Tibial nerve (tissue), 4 donors: ENCODE measurements at places on chromosomes 6 and 20.

DNA sequence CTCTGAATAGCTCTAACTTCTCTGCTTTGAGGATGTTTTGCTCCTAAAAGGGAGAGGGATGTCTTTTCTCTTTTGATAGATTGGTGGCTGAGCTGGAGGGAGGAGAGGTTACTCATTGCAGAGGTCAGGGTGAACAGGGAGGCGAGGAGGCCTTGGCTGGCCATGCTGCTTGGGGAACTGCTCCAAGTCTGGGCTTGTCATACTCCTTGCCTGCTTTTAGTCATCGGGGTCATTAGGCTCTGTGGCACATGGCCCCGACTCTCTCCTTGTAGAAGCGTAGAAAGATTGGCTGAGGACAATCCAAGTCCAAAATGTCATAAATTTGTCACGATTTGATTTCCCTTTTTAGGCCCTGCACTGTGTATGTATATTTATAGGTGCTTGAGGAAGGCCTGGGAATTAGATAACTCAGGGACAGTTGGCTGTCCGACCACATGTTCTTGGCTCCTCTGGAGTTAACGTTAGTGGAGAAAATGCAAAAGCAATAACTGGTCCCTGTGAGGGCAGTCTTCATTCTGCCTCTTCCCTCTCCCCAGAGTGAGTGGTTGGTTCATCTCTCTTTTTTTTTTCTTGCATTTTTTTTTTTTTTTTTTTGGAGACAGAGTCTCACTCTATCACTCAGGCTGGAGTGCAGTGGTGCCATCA lies 160.1 kb downstream of the SCP2D1 start:
- DNase-seq, result peak; percentile 39

DNA sequence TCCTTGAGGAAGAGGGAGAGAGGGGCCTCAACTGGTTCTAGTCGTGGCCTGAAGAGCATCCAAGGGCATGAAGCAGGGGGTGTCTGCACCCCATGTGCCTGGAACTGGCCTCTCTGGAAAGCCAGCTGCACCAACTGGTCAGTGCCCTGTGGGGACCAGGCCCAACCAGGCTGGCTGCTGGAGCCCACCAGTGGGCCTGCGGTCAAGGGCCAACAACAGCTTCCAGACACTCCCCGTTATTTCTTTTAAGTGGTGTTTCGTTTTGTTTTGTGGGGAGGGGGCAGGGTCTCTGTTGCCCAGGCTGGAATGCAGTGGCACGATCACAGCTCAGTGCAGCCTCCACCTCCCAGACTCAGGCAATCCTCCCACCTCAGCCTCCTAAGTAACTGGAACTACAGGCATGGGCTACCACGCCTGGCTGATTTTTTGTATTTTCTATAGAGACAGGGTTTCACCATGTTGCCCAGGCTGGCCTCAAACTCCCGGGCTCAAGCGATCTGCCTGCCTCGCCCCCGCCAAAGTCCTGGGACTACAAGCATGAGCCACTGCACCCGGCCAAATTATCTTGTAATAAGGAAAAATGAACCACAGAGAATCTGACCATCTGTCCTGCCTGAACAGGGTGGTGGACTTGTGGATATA lies 11.9 kb upstream of the C20orf144 start:
- DNase-seq, result no peak

- DNase-seq, result no peak
These were observed 75.0 kb upstream of the BLCAP start for GRCh38 chr20:37602634-37603033.

DNA sequence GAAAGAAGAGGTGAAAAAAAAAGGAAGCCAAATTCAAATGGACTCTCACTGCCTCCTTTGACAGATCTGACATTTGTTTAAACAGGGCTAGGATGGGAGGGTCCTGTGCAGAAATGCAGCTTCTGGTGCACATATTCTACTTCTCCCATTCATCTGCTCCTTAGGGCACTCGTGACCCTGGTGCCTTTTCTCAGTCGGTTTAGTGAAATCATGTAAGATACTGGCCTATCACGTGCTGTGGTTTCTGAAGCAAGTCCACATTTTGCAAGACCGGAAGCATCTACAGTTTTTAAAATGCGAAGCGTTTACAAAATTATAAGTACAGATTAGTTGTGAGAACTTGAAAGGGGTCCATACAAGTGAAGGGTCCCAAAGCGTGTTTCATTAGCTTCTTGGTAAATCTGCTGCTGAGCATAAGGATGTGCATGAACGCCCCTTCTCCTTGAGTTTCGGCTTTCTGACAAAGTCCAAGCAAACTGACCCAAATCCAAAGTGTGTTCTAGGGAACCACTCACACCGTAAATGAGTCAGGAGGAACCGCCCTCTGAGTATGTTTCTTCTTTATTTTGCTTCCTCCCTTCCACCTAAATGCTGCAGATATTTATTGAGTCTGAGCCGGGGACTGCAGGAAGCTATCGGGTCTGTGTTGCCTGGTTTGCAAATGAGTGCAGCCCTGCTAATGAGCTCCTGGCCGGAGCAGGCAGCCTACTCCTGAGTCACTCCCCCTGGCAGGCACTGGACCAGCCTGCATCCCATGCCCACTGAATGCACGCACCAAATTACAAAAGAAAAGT lies 323.8 kb upstream of the JARID2 start:
- peak; percentile 66 for DNase-seq

GRCh38 chr20:34544109-34544796 lies 14.3 kb upstream of the MAP1LC3A start:
- no peak for DNase-seq

GRCh38 chr6:127148511-127148910 lies 30.0 kb downstream of the RSPO3 start:
- no peak for DNase-seq

DNA sequence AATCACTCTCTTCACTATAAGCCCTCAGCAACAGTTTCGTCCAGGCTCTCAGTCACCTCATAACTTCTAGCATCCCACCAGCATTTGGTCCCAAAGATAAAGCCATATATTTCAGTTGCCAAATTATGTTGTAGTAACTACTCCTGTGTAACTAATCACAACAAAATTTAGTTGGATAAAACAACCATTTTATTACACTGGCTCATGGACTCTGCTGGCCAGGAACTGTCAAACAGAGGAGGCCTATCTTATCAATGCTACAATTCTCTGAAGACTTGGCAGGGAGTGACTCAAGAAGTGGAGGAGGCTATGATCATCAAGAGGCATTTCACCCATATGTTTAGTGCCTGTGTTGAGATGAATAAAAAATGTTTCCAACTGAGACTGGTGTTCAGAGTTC lies 1082.3 kb upstream of the GJE1 start:
- no peak for DNase-seq

- no peak for DNase-seq
These were observed 11.6 kb downstream of the RBCK1 start for GRCh38 chr20:419556-420165.

DNA sequence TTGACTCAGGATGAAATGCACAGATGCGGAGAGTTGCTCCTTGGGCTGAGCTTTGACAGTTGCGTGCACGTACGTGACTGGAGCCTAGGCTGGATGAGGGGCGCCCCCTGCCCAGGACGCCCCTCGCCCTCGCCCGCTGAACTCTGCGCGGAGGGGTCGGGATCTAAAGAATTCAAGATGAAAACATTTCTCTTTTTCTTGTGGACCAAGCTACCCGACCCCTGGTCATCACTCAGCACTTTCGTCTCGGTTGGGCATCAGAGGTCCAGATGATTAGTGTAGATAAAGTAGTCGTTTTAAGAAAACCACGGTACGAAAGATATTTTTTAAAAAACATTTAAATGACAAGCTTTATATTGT lies 700 bp downstream of the DTD1 start:
- DNase-seq, result no peak
